IMR-90 (cell line): ENCODE measurements at places on chromosomes 16 and 17.

DNA sequence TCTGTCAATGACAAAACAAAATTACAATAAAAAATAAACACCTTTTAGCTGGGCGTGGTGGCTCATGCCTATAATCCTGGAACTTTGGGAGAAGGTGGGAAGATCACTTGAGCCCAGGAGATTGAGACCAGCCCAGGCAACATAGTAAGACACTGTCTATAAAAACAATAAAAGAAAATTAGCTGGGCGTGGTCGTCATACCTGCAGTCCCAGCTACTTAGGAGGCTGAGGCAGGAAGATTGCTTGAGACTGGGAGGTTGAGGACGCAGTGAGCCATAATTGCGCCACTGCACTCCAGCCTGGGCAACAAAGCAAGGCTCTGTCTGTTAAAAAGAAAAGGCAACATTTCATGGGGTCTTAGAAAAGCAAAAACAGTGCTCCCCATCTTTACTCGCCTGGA lies 32.7 kb downstream of the EMP2 start:
- DNase-seq, result no peak

DNA sequence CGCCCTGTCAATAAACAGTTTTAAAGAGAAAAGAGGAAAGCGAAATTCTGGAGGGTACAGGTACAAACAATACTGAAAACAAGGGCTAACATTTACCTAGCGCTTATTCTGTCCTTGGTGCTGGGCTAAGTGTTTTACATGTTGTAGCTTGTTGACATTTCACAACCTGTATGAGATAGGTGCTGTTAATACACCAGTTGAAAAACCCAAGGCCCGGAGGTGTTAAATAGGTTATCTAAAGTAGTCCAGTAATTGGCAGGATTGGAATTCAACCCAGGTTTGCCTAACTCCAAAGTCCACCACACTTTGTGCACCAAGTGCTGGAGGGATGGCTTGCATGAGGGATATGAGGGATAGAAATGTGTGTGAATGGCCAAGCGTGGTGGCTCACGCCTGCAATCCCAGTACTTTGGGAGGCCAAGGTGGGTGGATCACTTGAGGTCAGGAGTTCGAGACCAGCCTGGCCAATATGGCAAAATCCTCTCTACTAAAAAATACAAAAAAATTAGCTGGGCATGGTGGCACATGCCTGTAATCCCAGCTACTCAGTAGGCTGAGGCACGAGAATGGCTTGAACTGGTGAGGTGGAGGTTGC lies 2.9 kb downstream of the ATP6V0D1 start:
- DNase-seq, result no peak

GRCh38 chr16:67560827-67561342 lies 1.4 kb upstream of the CTCF start:
- DNase-seq, result no peak

DNA sequence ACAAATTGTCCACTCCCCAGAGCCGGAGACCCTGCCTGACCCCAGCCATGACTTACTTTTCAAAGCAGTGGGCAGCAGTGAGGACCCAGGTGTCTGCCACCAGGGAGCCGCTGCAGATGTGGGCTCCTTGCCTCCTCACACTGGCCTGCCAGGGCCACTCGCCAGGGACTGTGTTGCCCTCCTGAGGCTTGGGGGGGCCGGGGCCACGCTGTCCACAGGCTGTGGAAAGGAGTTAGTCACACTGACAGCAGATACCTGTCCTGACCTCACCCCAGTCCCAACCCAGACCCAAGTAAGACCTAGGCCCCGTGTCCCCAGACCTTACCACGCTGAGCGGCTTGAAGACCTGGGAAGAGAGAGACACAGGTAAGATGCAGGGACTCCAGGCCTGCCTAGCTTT lies 1.3 kb downstream of the PRSS53 start:
- no peak for DNase-seq

GRCh38 chr17:76623271-76624146 lies 20.0 kb downstream of the ST6GALNAC1 start:
- DNase-seq, result peak; percentile 60

DNA sequence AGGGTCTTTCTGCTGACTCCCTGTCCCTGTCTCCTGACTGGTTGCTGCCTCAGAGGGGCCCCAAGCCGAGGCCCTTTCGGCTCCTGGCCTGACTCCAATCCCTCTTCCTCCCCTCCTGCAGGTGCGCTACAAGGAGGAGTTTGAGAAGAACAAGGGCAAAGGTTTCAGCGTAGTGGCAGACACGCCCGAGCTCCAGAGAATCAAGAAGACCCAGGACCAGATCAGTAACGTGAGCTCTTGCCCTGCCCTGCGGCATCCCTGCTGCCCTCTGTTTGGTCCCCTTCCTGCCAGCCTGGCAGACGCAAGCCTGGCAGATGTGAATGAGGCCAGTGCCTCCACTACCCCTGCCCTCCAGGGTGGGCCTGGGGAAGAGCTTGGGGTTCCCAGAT lies 27.1 kb upstream of the LASP1NB start:
- DNase-seq, result no peak

- no peak for DNase-seq
Measured at GRCh38 chr16:66267292-66268014, 99.0 kb upstream of the CDH5 start.

DNA sequence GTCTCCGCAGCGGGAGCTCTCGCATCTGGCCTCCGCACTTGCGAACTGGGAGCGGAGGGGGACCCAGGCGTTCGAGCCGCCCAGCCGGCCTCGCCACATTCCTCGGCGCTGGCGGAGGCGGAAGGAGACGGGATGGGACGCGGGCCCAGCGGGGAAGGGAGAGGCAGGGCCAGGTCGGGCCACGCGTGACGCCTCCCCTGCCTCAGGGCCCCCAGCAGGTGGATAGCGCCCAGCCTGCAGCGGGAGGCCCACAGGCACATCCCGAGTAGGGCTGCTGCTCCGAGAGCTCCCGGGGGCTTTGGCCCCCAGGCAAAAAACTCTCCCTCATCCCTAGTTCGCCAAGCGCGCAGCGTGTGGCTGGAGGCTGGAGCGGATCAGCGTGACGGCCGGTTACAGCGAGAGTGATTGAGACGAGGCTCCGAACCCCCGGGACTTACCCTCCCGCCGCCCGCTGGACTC lies 800 bp downstream of the PLEKHH3 start:
- DNase-seq, result peak; percentile 45

DNA sequence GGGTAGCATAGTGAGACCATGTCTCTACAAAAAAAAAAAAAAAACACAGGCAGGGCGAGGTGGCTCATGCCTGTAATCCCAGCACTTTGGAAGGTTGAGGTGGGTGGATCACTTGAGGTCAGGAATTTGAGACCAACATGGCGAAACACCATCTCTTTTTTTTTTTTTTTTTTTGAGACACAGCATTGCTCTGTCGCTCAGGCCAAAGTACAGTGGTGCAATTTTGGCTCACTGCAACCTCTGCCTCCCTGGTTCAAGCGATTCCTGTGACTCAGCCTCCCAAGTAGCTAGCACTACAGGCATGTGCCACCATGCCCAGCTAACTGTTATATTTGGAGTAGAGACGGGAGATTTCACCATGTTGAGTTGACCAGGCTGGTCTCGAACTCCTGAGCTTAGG lies 5.1 kb downstream of the RAMP2 start:
- no peak for DNase-seq

DNA sequence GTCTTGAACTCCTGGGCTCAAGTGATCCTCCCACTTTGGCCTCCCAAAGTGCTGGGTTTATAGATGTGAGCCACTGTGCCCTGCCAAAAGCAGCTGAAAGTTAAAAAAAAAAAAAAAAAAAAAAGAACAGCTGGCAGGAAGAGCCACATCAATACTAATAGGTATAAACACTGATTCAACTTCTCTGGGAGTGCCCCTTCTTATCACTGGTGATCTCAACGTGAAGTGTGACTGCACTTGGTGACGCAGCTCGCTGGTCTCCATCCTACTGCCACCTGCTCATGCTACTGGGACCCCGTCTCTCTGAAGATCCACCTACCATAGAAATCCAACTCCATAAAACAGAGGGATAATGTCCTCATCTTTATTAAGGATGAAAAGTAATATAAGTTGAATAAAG lies 40.8 kb downstream of the RNF157 start:
- no peak for DNase-seq

DNA sequence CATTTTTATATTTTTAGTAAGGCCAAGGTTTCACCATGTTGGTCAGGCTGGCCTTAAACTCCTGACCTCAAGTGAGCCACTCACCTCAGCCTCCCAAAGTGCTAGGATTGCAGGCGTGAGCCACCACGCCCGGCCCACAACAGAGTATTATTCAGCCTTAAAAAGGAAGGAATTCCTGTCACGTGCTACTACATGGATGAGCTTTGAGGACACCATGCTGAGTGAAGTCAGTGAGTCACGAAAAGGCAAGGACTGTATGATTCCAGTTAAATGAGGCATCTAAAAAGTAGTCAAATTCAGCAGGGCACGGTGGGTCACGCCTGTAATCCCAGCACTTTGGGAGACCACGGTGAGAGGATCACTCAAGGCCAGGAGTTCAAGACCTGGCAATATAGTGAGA lies 9.7 kb downstream of the CSF3 start:
- no peak for DNase-seq

- no peak for DNase-seq
Measured at GRCh38 chr17:5123343-5124124, 7.7 kb downstream of the USP6 start.

DNA sequence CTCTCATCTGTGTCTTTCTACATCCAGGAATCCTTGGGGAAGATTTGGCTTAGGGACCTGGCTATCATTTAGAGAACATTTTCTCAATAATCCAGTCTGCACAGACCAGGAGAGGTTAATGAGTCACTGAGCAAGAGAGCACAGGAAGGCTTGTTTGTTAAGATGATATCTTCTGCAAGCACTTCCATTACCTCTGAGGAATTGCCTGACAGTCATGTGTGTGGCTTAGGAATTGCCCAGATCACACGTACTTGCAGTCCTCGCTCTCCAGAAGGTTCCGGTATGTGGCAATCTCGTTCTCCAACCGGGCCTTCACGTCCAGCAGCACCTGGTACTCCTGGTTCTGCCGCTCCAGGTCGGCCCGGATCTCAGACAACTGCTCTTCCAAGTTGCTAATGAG lies 3.3 kb downstream of the KRT37 start:
- peak; percentile 77 for DNase-seq

- DNase-seq, result no peak
Measured at GRCh38 chr17:50132104-50132794, 2.3 kb upstream of the SAMD14 start.

DNA sequence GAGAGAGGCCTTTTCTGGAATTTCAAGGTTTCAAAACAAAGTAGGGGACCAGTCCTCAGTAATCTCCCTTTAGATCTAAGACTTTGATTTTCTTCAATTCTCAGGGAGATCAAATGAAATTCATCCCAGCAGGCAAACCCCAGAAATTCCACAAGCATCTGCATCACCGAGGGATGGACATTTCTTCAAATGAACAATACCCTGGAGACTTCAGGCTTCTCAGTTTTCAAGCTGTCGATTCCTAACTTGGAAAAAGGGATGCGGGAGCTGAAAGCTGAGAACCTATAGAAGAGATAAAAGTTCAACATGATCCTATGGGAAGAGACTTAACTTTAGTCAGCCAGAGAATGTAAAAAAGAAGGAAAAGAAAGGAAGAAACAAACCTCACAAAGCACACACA lies 296.9 kb upstream of the CDH5 start:
- peak; percentile 23 for DNase-seq

DNA sequence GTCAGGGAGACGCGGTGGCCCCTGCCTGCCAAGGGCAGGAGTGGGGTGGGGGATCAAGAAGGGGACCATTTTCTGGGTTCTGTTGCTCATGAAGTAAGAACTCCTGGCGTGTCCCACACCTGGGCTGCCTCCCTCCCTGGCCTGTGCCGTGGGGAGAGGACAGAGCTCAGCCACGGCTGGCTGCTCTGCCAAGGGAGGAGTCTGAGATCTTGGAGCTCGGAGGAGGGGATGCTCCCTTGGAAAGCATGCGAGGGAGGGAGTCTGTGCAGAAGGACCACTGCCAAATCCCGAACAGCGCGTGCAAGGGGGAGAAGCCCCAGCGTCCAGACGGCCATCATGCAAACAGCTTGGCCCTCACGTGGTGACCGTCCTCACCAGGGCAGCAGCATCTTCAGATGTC lies 64.2 kb upstream of the ZNF469 start:
- no peak for DNase-seq

DNA sequence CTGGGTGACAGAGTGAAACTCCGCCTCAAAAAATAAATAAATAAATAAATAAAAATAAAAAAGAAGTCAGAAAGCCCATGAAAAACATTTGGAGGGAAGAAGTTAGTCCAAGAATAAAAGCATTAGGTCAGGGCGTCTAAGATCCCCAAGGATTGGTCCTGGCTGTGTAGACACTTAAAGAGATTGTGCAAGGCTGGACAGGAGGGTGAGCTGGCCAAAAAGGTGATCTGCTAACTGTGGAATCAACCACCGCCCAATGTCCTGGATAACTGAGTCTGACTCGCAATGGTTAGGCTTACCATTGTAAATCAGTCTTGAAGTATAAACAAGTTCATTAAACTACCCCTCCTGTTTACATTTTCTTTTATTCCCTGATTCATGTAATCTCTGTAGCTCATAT lies 8.8 kb upstream of the ABCA8 start:
- peak; percentile 10 for DNase-seq

GRCh38 chr17:15109608-15110007 lies 155.5 kb downstream of the PMP22 start:
- no peak for DNase-seq

GRCh38 chr16:84862804-84863480 lies 43.2 kb downstream of the CRISPLD2 start:
- DNase-seq, result no peak

DNA sequence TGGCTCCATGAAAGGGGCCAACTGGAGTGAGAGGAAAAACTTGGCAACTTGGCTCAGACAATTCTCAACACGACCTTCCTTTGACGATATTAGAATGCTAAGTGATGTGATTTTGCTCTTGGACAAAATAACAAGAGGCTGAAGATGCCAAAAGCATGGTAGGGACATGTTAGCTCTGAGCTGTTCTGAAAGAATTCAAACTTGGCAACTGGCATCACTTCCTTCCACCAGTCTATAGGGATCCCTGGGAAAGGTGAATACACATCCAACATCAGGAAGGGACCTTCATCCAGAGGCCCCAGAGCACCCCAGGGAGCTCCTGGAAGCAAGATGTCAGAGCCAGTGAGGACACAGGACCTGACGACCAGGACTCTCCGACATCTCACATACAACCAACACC lies 4.3 kb downstream of the KRT37 start:
- peak; percentile 26 for DNase-seq

GRCh38 chr16:67230809-67231660 lies 4.1 kb downstream of the TMEM208 start:
- DNase-seq, result no peak

DNA sequence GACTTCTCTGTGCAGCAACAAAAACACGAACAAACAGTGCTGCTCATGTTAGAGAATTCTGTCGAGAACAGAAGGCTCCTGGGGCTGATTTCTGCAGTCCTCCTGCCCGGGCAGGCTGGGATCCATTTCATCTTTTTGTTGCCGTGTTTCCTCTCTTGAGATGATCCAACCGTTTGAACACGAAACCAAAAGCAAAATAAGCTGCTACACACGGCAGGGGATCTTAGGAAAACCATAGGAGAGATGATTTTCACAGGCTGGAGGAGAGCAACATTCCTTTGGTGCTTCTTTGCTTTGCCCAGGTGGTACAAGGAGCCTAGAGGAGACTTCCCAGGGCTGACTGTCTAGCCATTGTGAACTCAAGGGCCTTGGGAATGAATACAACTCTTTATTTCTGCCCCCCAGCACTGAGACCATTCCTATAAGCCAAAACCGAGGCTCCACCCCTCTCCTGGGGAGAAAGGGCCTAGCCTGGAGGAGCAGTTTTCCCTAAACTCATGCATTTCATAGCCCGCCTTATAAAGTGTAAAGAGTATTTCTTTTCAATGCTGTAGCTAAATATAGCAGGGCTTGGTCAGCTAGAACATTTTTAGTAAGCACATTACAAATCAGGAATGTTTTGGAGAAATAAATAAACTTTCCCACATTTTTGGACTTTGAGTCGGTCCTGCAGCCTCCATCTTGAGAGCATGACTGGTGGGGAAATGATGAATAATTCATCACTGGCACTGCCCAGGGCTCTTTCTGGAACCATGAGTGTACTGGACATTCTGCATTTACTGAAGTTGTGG lies 7.7 kb downstream of the FOXL1 start:
- DNase-seq, result peak; percentile 93
